Lung (tissue), 17 donors: ENCODE measurements at places on chromosomes 4 and X.

GRCh38 chr4:72702948-72703347 is 133.9 kb upstream of the ADAMTS3 start:
- no peak for DNase-seq

GRCh38 chr4:17681281-17682221 is 67.1 kb downstream of the MED28 start:
- no peak for DNase-seq

DNA sequence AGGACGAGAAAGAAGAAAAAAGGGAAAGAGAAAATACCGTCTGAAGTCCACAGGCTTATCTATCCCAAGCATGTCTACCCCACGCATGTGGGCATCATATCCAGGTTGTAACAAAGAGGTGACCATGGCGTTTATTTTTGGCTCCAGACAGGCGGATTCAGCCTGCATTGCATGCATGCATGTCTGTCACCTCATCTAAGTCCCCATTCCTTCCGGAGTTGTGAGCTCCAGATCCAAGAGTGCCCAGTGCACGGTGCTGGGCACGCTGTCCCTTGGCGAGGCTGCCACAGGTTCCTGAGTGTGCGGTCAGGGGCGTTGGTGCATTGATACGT is 905 bp upstream of the GALNTL6 start:
- no peak for DNase-seq

GRCh38 chr4:61739887-61740286 is 539.8 kb downstream of the ADGRL3 start:
- DNase-seq, result no peak

GRCh38 chr4:70613306-70614183 is 15.0 kb upstream of the ENAM start:
- DNase-seq, result peak; percentile 82

DNA sequence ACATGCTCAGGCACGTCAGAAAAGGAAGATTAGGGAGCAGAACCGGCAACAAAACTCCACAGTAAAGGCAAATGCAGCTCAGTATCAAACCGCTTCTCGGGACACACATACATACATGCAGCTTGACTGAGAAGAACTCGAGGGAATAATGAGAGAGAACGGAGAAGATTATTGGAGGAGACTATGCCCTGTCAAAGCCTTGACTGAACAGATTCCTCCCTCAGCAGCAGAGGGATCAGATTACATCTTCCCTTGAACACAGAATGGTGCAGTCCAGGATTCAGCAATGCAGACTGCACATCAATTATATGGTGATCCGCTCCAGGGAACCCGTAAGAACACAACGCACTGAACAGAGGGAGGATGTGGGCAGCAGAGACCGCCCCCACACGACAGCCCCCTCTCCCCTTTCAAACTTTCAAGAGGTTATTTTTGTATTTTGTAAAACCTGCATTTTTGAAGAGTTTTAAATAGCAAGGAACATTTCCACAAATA is 183.2 kb downstream of the FBXW7 start:
- peak; percentile 97 for DNase-seq

DNA sequence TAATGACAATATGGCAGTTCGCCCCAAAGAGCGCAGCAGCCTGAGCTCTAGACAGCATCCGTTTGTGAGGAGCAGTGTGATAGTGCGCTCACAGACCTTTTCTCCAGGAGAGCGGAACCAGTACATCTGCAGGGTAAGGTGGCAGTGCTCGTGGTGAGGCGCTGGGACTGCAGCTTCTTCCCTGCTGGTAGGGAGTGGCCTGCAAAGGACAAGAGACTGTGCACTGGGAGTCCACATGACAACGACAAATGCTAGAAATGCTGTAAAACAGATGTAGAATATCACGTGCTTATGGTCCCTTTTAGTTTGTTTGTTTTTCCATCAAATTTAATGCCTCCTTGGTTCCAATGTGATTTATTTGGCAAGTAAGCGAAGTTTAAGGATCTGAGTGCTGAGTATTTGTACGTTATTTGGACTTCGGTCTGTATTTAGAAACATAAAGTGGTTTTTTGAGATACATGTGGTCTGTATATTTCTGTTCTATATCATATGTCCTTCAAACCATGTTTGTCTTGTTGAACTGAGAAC is 35.8 kb downstream of the CLDN22 start:
- DNase-seq, result no peak

DNA sequence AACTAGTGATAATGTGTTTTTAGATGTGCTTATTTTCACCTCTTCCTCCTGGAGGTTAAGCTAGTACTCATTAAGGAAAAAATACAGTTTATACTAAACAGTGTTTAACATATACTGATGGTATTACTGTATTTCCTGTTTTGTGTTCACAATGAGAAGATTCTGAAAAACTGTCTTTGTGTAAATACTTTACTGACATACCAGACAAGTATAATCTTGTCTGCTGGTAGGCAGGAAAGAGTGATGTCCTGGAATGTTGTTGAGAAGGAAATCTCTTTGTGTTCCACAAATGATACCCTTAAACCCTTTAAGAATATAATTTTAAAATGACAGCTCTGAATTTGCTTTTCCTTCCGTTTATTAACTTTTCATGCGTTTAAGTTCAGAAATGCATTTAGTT is 205.5 kb upstream of the NUDT6 start:
- DNase-seq, result peak; percentile 27

- no peak for DNase-seq
Measured at GRCh38 chr4:87327136-87327535, 4.5 kb upstream of the HSD17B13 start.

GRCh38 chrX:72268597-72269365 is 8.3 kb downstream of the RPS4X start:
- DNase-seq, result no peak

- DNase-seq, result no peak
Measured at GRCh38 chr4:22237155-22237751, 278.6 kb downstream of the ADGRA3 start.

GRCh38 chrX:105475801-105476200 is 255.3 kb upstream of the TEX13A start:
- DNase-seq, result no peak

DNA sequence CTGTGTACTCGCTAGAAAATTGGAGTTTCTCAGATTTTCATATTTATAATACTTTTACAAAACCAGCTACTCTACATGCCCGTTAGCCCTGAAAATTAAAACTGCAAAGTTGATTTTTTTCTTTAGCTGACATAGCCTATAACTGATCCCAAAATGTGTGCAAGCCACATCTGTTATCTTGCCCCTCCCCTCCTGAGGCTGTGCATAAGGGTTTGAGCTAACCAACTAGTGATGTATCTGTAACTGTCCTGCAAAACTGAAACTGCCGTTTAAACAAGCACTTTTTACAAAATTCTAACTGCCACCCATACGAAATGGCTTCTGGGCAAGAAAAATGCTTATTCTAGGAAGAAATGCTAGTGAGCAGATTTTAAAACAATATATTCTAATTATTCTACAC is 59.1 kb downstream of the EDNRA start:
- no peak for DNase-seq

GRCh38 chr4:79184476-79184875 is 141.4 kb downstream of the NAA11 start:
- DNase-seq, result no peak

GRCh38 chrX:113800955-113801354 is 782.9 kb upstream of the HTR2C start:
- no peak for DNase-seq

GRCh38 chrX:40173143-40174000 is 75.6 kb upstream of the BCOR start:
- no peak for DNase-seq

DNA sequence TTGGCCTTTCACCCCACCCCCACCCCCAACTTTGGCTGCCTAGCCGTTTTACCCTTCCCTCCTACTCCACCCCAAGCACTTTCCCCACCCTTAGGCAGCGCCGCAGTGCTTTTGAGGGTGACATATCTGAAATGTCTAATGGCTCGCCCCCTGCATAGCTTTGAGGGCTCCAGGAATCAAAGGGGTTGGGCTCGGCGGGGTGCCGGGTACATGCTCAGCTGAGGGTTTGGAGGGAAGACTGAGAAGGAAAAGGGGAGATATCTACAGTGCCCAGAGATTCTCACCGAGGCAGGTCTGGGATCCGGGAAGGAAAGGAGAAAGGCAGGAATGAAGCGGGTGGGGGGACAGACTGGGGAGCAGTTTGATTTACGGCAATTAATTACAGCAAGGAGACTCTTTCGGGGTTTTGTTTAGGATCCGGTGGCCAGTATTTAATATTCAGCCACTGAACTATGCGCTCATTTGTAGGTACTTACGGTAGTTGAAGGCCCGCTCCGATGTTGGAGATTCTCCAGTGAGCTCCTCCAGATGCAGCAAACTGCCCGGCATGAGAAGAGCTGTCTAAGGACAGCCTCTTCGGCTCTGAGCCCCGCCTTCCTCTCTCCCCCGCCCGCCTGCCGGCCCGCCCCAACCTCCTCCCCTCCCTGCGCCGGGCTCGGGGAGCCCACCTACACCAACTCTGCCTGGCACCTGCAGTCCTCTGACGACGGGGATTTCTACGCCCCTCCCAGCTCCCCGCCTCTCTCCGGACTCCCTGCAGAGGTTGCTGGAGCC is at the start of gene IGSF1:
Gene IGSF1, minus strand, starts transcription at position 569 of the 774 bp plus-strand sequence. CDS start 2,632 bp downstream, outside the sequence.
- peak; percentile 83 for DNase-seq

DNA sequence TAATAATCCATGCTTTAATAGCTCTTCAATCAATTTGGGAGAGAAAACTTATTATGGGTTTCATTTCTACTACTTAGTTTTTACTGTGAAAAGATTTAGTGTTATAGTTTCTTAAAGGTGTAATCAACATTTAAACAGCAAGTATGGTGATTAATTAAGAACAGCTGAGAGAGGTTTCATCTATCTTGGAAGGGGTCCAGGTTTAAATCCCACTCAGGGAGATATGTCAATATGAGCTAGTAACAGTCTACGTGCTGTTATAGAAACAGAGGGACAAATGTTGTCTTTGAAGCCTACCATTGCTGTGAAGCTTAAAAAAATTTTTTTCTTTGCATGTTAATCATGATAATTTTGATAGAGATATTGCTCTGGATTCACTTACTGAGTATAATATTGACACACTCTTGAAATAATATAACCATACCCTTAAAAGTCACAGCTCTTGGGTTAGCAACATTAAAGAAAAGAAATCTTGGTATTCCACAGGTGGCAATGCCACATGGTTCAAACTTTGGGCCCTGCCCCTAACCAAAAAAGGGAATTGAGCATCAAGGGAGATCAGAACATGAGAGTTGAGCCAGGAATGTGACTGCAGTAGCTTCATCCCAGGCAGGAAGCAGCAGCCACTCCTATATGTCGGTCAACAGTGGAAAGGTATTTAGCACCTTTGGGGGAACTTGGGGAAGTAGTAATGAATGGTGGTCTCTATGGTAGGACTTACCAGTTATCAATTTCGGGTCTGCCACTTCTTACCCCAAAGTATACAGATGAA is 107.8 kb downstream of the ANK2 start:
- DNase-seq, result no peak

- DNase-seq, result no peak
Measured at GRCh38 chr4:112156553-112156952, 11.3 kb downstream of the FAM241A start.

- no peak for DNase-seq
Measured at GRCh38 chr4:2797545-2798305, 4.8 kb downstream of the SH3BP2 start.

DNA sequence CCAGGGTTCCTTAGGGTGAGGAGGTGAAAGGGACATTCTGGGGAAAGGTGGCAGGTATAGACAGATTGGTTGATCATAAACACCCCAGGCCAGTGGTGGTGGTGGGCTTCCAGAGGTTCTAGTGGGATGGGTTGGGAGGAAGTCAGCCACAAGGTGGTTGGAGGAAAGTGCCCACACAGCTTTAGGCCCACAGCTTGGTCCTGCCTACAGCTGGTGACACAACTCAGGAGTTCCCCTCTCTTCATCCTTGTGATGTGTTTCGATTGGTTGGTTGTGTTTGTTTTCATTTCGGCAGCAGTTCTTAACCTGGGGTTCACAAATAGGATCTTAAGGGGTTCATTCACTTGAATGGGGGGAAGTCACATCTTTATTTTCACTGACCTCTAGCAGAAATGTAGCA is 157.0 kb downstream of the TMEM164 start:
- DNase-seq, result no peak

DNA sequence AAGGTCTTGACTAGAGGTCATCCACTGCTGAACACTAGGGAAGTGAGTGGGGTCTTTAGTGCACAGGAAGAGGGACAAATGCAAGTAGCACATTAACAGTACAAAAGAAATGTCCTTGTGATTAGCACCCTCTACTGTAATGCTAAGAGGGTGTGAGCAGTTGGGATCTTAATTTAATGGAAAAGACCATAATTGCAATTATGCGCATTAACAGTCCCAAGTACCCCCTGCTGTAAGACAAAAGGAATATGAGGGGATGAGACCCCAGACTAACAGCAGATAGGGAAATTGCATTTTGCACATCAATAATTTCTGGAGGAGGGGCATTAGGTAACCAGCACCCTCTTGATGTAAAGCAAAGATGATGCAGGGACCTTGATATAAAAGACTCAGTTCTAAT is 285.0 kb downstream of the CHIC1 start:
- no peak for DNase-seq

DNA sequence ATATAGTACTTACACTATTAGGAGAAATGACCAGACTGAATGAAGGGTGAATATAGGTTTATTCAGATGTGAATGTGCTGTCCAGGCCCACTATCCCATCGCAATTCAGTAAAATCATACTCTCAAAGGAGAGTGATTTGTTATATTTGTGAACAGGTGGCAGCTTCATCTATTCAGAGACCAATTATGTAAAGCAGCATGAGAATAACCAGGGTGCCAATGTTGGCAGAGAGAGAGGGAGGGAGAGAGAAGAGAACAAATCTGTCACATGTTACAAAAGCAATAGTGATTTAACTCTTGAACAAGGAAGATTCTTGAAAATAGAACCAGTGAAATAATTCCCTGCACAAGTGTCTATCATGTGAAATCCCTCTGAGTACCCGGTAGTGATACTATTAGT is 38.9 kb upstream of the TLL1 start:
- DNase-seq, result no peak

GRCh38 chr4:101792056-101792590 is 1.6 kb downstream of the BANK1 start:
- DNase-seq, result no peak

DNA sequence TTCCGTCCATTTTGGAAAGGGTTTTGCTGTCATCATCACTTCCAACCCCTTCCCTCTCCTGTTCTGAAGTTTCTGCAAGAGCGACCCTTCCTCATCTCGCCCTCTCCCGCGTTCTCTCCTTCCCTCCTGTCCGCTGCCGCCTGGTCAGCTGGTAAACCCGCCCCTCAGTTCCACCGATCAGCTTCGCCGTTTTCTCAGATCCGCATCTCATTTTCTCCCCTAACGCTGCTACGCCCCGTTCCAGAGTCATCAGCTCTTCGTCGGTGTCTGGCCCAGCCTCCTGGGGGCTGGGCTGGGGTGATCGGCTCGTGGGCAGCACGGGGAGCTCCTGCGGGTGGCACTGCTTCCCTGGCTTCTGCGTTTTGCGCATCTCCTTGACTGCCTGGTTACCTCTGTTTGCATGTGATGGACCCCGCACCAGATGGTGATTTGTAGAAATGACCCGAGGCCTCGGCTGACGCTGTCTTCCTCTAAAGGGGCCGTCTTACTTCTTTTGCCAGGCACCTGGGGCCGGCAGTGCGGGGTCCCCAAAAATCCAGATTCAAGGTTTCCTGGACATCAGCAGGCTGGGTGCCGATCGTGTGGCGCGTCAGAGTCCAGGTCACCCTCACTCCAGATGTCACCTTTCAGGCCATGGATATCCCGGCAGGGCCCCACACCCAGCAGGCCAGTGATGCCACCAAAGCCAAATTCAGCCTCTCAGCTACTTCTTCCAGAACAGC is 13.4 kb downstream of the CTBP1 start:
- no peak for DNase-seq
